ENCODE measurements at places on chromosomes 13 and 19.
A peak's percentile ranks its signal among the peaks of the same experiment; 100 is the strongest.

GRCh38 chr13:110149036-110149435 is 157.9 kb downstream of the COL4A1 start:
- no peak for DNase-seq

- DNase-seq = no peak
Observed at GRCh38 chr13:108860418-108860817, 231.0 kb downstream of the MYO16 start.

GRCh38 chr13:105908586-105908985 is 626.9 kb downstream of the EFNB2 start:
- DNase-seq = no peak

DNA sequence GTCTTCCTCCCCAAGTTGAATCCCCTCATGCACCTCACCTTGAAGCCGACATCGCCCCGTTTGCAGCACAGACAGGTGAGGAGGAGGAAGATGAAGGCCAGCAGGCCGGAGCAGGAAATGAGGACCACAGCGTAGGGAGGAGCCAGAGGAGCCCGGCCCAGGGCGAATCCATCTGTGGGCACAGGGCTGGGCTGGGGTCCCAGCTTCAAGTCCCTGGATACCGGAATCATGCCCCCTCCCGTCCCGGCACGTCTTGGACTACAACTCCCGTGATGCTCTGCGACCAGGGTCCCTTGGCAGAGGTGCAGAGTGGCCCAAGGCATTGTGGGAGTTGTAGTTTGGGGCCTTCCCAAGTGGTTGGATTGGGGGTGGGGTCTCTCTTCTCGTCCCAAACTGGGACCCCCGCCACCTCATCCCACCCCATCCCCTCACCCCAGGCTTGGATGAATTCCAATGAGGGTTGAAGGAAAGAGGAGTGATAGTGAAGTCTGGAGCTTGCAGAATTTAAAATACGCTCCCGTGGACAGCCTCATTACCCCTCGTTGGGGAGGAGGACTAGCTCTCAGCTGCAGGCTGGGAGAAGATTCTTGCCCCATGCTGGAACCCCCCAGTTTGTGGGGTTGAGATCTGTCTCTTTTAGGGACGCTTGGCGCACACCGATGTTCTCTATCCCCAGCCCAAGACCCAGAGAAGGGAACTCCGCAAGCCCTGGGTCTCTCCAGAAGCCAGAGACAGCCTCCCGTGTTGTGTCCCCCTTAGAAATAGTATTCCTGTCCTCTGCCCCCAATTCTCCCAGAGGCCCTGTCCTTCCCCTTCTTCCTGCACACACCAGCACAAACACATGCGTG is 990 bp downstream of the LMTK3 start:
- peak; percentile 58 for DNase-seq

DNA sequence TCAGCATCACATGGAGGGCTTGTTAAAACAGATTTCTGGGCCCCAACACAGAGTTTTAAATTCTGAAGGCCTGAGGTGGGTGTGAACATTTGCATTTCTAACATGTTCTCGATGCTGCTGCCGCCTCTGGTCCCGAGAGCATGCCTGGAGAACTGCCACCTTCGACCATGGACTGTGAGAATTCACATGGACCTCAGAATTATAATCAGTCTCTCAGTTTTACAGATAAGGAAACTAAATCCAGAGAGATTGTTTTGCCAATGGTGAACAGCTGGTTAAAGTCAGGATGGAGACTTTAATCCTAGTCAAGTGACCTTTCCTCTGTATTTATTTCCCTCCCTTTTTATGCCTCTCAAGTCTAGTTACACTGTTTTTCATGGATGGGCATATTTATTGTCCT is 14.7 kb downstream of the ALOX5AP start:
- no peak for DNase-seq

DNA sequence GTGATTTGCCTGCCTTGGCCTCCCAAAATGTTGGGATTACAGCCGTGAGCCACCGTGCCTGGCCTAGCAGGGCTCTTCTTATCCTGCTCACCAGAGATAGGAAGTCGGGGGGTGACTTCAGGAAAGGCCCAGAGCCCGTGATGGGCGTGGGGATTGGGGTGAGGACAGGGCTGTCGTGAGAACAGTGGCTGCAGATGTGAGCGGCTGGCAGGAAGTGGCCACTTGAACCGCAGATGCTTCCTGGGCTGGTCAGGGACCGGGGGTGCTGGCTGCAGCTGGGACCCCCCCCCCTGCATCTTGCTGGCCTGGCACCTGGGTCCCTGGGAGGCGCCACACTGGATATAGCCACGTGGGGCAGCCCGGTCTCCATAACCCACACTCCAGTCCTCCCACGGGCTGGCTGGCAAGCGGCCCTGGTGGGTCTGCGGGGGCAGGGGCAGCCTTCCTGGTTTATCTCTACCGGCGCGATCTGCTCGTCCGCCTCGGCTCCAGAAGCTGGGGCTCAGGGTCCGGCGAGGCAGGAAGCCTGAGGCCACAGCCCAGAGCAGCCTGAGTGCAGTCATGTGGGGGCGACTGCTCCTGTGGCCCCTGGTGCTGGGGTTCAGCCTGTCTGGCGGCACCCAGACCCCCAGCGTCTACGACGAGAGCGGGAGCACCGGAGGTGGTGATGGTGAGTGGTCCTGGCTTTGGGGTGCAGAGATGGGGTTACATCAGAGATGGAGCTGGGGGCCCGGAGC is at the start of gene F2RL3:
F2RL3 (plus strand) TSS at position 371 of the 737 bp plus-strand sequence; CDS start at position 562, 191 bp downstream.
- DNase-seq = no peak

DNA sequence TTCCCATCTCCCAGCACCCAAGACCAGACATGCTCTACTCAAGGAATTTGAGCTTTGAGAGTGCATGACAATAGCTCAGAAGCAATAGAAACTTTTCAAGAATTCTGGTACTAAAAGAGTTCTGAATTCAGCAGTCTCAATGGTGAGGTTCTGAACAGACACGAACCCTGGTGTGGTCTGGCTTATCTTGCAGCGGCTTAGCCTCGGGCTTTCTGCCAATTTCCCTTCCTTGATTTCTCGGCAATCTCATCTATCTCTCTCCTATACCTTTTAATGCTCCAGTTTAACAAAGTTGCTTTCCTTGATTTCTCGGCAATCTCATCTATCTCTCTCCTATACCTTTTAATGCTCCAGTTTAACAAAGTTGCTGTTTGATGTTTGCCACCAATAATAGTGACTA is 174.6 kb downstream of the SPRY2 start:
- no peak for DNase-seq

DNA sequence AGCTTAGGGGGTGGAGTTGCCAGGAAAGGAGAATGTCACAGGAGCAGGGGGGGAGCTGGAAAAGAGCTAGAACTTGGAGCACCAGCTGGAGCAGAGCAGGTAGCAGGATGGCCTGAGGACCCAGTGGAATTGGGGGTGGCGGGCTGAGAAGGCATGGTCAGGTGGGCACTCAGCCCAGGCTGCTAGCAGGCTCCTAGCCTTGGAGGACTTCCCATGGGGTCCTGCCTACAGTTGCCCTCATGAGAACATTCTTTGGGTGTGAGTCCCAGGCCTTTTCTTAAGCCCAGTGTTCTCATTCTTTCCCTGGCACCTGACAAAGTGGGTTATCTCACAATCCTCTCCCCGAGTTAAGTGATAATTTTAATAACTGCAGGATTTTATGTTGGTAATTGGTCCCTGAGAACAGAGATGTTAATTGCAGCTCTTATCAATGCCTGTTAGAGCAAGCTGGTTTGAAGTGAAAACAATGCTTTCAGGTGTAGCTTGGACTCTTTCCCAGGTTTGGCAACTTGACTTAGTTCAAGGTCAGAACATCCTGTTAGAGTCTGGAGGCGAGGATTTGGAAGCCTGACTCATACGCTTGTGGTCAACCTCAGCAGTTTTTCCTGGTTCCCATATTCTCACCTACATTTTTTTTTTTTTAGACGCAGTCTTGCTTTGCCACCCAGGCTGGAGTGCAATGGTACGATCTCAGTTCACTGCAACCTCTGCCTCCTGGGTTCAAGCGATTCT is 18.1 kb upstream of the OLFM4 start:
- DNase-seq = no peak

GRCh38 chr19:40274585-40275544 is 10.3 kb downstream of the AKT2 start:
- DNase-seq = no peak

DNA sequence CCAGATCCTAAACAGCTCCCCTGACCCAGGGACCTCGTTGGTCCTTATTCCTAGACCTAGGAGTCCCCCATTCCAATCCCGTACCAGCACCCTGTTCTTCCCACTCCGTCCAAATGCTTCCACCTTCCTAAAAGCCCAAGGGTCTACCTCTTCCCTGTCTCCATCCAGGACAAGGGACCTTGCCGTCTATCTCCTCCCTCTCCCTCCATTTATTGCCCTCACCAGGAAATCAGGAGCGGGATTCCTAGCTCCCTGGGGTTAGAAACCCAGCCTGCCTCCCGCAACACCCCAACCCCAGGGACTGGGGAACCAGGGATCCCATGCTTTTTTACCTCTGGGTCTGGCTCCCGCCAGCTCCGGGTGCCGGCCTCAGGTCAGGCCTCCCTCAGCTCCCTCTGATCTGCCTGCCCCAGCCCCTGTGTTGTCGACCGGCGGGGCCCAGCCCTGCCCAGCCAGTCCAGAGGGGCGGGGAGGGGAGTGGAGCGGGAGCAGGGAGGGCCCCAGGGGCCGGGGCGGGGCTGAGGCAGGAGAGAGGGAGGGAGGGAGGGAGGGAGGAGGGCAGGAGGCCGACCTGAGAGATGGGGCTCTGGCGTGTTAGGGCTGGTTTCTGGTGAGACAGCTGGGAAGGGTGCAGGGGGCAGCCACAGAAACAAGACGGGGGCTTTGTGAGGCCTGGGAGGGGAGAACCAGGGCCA is at the start of gene B3GNT8:
B3GNT8 (minus strand) TSS at position 423 of the 695 bp plus-strand sequence. CDS start 596 bp downstream, outside the sequence.
- DNase-seq = no peak

- no peak for DNase-seq
Observed at GRCh38 chr19:22517496-22518411, 95.6 kb upstream of the ZNF98 start.

- DNase-seq = no peak
Observed at GRCh38 chr19:9953802-9954542, 17.7 kb upstream of the OLFM2 start.

DNA sequence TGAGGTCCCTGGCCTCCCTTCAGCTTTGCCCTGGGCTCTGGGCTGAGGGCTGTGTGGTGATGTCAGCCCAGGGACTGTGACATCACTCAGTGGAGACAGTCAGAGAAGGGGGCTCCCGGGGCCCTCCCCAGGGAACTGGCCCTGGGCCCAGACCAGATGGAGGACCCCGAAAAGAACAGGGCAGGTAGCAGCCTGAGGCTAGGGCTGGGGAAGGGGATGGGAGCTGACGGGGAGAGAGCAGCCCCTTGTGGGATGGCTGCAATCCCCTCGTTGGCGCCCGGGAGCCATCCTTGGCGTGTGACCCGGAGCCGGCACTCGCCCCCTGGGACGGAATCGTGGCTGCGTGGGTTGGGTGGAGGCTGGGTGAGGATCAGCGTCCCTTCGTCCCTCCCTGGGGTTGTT is 13.6 kb downstream of the CSNK1G2 start:
- no peak for DNase-seq

DNA sequence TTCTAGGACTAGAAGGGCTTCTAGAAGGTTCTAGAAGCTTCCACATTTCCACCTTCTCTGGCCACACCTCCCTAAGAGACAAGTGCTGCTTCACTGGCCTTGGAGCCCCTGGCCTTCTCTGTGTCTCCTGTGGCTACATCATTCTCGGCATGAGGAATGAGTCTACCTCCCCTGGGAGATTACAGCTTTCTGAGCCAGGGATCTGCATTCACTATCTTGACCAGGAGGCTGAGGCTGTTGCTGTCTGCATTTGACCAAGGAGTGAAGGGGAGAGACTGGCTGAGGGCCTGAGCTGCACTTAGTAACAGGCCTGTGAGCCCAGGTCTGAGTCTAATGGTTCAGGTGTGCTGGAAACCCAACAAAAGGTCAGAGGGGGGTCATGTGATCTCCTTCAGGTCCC is 5.3 kb downstream of the CPAMD8 start:
- DNase-seq = no peak

- no peak for DNase-seq
Observed at GRCh38 chr13:94798738-94799137, 86.4 kb upstream of the SOX21 start.

DNA sequence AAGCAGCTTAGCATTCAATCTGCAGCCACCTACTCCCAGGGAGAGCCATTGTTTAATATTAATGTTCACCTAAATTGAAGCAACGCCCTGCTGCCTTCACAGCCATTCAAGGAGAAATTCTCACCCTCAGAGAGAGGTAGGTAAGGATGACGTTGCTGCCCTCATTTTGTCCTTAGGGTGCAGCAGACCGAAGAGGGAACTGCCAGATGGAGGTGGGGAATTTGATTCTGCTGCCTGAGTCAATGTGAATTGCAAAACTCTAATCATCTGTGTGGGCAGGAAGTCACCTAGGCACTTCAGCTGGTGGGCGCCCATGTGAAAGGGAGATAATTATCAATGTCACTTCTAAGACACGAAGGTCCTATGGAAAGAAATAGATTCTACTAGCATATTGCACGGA is 503.4 kb downstream of the TBC1D4 start:
- no peak for DNase-seq

Measured in memory B cell (primary cell).